ENCODE measurements at places on chromosomes 7 and 10. TPM values are rescaled to one million over a fixed set of nuclear protein-coding genes. Genes with fewer than 3 reads are reported as not detected.

ETV1 gene
- total RNA-seq: 34.4 TPM

PTPRZ1 gene
- total RNA-seq: 359 TPM

ASAH2 gene
- 2.2 TPM for total RNA-seq

CACNB2 gene
- 6.9 TPM for total RNA-seq

SLC13A1 gene
- not detected for total RNA-seq
